ENCODE measurements at places on chromosomes 4 and X. TPM values are rescaled to one million over a fixed set of nuclear protein-coding genes. Genes with fewer than 3 reads are reported as not detected.

- DNase-seq = peak; percentile 42
Observed at GRCh38 chrX:104347860-104348259, 93.1 kb upstream of the ESX1 start.

PPP1R2C gene
- not detected for total RNA-seq

GRCh38 chr4:98677799-98678198 lies 19.4 kb upstream of the TSPAN5 start:
- no peak for DNase-seq

GASK1B gene
- total RNA-seq = 1.2 TPM

DNA sequence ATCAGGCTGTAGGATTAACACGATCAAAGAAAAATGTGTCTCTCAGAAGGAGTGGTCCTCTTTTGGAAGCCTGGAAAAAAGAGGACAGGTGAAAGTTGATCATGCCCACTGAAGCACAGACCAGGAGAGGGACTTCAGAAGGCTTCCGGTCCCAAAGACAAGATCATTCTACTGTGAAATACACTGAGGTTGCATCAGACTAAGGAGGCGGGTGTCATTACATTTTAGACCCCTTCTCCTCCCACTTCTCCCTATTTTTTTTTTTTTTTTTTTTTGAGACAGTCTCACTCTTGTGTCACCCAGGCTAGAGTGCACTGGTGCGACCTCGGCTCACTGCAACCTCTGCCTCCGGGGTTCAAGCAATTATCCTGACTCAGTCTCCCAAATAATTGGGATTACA lies 67.5 kb downstream of the RBM47 start:
- no peak for DNase-seq

UNC5C gene
- total RNA-seq = 0.48 TPM

DNA sequence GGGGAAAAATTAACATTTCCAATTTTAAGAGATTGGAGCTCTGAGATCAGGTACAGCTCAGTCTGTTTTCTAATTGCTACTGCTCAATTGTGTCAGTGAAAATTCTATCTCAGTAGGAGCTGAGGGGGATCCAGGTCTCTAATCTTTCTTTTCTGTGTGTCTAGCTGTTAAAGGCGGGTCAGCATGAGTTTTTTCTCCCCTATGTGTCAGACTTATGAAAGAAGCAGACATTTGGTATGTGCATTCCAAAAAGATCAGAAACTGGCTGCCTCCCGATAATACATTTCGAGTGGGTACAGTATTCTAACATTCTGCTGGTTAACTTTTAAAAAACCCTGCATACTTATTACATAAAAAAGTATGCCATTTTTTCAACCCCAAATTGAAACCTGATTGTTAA lies 72.4 kb downstream of the PCDH7 start:
- DNase-seq = no peak

- peak; percentile 91 for DNase-seq
Observed at GRCh38 chr4:74418063-74418670, 26.8 kb upstream of the AREG start.

Data from RPMI7951 (cell line).